Vagina (tissue), 2 donors: ENCODE measurements at places on chromosomes 2 and 18. TPM values are rescaled to one million over a fixed set of nuclear protein-coding genes. Genes with fewer than 3 reads are reported as not detected.

Gene CRIM1
- total RNA-seq: 60.4 TPM

Gene EDAR
- 0.74 TPM for total RNA-seq

DNA sequence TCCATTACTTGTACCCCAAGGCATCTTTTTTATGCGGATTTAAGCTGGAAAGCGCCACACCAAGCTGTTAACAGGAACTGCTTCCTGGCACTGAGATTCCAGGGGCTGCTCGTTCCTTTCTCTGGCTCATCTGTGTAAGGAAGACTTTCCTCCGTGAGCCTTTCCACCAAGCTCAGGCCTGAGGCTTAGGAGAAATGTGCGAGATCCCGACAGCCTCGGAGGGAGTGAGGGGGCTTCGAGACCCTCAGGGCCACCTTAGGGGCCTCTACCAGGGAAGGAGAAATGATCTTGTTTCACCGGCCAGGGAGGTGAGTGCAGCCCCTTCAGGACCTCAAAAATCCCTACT, 17.1 kb downstream of the B3GNT7 start:
- no peak for DNase-seq

- no peak for DNase-seq
Observed at GRCh38 chr2:128637481-128638155, 318.9 kb upstream of the HS6ST1 start.

GRCh38 chr2:7411691-7412090, 494.5 kb downstream of the RNF144A start:
- DNase-seq: no peak
